ENCODE measurements at places on chromosomes 13 and 19.

DNA sequence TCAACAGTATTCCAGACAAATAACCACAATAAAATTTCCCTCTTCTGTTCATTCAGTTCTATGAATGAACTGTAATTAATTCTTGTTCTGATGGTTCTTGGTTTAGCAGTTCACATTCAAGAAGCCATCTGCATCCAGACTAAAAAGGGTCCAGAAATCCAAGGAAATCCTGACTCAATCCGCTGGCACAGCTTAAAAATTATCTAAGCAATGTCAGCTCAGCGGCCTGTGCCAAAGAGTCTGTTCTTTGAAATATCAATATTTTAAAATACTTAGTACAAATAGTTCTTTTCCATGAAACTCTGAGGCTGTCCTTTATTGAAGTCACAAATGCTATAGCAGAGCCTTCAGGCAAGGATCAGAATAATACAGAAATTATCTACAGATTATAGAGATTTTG, 57.2 kb downstream of the DHRS12 start:
- DNase-seq: no peak

- no peak for DNase-seq
Observed at GRCh38 chr13:31037874-31038500, 105.5 kb downstream of the TEX26 start.

DNA sequence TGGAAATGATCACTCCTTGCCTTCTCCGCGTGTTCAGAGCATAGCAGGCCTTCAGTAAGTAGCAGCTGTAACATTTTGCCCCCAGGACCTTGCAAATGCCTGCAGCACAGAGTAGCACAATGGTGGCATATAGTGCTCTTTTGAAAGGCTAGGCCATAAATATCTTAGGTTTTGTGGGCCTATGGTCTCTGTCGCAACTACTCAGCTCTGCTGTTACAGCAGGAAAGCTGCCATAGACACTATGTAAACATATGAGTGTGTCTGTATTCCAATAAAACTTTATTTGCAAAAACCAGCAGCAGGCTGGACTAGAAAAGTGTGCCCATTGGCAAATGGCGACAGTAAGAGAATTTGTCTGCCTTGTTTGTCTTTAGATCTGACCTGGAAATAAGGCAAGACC, 9.4 kb downstream of the ITPKC start:
- DNase-seq: no peak

GRCh38 chr13:98571955-98572662, 4.8 kb downstream of the STK24 start:
- DNase-seq: peak; percentile 26

DNA sequence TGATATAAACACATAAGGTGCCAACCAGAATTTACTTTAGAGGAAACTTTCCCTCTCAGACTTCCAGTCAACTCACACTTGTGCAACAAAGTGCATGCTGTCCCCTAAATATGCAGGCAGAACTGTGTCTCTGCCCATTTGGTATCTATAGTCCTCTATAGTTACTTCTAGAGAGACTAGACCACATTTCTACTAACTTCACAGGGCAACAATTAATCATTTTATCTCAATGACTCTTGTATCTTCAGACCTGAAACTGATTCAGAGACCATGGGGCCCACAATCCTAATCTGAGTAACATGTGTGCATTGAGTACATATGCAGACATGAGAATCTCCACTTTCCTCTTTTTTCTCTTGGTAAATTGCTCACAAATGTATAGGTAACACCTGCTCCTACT, 158.1 kb downstream of the ZNF486 start:
- DNase-seq: no peak

DNA sequence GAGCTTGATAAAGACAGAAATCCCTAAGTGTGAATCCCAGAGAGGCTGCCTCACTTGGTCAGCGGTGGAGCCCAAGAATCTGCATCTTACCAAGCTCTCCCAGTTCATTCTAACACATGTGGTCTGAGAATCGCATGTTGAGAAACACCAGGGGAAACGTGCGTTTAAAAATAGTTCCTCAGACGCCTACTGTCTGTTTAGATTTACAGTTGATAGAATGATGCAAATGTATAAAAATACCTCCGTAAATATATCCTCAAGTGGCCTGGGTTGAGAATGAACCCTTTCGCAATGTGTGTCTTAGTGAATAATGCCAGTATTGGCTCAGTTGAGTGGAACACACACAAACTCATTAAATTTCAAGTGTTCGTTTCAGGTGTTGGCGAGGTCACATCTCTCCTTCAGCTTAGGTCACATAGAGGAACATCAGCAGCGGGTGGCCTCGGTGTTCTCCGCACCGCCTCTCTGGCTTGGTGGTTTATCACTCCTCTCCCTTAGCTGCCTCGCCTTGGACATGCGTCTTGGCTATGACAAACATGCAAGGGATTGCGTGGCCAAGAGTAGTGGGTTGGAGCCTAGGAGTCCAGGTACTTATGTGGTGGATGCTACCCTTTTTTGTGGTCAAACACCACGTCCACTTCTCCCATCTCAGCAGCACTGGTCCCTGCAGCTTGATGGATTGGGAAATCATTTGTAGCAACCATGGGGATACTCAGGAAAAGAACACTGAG, 117.6 kb upstream of the SPATA13 start:
- DNase-seq: no peak

- DNase-seq: no peak
Observed at GRCh38 chr13:97496511-97496910, 62.5 kb downstream of the RAP2A start.

DNA sequence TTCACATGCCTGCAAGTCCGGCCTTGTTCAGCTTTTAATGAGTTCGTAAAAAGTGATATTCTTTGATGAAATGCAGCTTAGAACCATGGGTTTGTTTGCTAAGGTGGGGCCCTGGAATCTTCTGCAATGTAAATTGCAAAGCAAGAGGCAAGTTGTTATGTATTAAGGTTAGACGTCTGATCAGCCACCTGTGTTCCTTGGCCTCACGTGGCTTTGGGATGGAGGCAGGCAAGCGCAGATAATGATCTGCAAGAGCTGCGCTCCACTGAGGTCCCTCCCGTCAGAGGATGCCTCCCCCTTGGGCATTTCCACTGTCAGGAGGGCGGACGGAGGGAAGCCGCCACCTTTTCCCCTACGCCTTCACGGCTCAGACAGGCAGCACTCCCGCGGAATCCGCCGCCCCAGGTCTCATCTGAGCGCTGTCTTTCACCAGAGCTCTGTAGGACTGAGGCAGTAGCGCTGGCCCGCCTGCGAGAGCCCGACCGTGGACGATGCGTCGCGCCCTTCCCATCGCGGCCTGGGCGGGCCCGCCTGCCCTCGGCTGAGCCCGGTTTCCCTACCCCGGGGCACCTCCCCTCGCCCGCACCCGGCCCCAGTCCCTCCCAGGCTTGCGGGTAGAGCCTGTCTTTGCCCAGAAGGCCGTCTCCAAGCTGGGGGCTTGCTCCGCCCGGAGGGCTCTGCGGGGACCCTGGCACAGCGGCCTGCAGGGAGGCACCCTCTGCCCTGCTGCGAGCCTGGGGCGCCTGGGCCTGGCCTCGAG, 110.9 kb downstream of the CRYL1 start:
- DNase-seq: no peak

GRCh38 chr13:104759069-104759468, 1692.9 kb upstream of the SLC10A2 start:
- DNase-seq: no peak

DNA sequence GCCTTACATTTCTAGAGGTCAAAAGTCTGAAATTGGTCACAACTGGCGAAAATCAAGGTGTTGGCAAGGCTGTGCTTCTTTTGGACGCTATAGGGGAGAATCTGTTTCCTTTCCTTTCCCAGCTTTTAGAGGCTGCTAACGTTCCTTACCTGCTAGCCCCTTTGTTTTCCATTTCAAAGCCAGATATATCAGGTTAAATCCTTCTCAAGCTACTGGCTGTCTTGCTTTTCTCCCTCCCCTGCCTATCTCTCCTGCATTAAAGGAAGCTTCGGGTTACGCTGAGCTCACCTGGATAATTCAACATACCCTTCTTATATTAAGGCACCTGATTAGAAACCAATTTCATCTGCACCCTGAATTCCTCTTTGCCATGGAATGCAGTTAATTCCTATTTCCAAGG, 1569.7 kb upstream of the SLC10A2 start:
- no peak for DNase-seq

DNA sequence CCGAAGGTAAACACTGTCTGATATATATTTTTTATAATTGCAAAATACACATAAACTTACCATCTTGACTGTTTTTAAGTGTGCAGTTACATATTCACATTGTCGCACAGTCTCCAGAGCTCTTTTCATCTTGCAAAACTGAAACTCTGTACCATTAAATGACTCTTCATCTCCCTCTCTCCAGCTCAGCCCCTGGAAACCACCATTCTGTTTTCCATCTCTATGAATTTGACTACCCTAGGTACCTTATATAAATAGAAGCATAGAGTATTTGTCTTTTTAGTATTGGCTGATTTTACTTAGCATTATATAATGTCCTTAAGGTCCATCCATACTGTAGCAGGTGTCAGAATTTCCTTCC, 45.8 kb downstream of the LRCH1 start:
- DNase-seq: no peak

GRCh38 chr19:38429055-38429810, 3.2 kb upstream of the RASGRP4 start:
- peak; percentile 31 for DNase-seq
